CD8-positive, alpha-beta T cell (primary cell): ENCODE measurements at places on chromosomes 7 and 10.

- no peak for DNase-seq
Measured at GRCh38 chr10:4701016-4701415, 125.0 kb upstream of the AKR1E2 start.

DNA sequence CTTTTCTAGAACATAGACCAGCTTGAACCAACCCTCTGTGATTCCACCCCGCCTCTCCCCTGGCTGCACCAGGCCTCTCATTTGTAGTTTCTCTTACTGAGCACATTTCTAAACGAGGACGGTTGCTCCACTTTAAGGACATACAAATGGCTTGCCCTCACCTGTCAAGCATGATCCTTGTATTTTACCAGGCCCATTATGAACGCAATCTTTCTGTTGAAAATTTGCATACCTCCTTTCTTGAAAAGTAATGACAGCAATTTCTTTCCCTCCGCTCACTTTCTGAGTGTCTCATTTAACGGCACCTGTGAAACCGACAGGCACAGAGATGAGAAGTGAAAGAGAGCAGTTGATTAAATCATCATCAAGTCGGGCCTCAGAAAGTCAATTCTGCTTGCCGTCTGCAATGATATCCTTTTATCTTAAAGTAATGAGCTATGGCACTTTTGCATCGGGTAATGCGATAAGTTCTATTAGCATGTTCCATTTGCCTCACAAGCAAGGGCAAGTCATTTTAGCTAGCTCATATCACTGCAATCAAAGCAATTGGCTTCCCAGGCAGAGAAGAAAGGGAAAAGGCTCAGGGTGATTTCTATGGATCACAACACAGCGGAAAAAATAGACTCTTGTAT is 705.6 kb upstream of the GALNT17 start:
- no peak for DNase-seq

- DNase-seq: no peak
Measured at GRCh38 chr7:159151231-159151630, 6.6 kb upstream of the VIPR2 start.

DNA sequence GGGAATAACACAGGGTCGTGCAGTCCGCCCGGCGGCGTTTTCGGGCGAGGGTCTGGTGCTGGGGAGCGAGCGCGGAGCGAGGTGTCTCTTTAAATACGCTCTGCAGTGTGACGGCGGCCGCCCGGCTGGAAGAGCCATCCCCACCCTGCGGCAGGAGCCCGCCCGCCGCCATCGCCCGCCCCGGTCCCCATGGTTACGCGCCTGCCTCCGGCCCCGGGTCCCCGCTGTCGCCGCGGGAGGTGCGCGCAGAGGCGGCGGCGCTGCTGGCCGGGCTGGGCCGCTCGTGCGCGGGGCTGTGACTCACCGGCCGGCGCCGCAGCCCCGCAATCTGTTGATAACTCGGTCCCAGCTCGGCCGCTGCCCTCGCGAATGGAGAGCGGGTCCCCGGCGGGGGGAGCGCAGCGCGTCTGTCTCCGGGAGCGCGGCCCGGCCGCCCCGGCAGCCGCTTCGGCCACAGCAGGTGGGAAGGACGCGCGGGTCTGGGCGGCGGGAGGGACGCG is at the start of gene ADGRA1:
Gene ADGRA1, plus strand, starts transcription at position 246 of the 500 bp plus-strand sequence. CDS start 986 bp downstream, outside the sequence.
- no peak for DNase-seq

DNA sequence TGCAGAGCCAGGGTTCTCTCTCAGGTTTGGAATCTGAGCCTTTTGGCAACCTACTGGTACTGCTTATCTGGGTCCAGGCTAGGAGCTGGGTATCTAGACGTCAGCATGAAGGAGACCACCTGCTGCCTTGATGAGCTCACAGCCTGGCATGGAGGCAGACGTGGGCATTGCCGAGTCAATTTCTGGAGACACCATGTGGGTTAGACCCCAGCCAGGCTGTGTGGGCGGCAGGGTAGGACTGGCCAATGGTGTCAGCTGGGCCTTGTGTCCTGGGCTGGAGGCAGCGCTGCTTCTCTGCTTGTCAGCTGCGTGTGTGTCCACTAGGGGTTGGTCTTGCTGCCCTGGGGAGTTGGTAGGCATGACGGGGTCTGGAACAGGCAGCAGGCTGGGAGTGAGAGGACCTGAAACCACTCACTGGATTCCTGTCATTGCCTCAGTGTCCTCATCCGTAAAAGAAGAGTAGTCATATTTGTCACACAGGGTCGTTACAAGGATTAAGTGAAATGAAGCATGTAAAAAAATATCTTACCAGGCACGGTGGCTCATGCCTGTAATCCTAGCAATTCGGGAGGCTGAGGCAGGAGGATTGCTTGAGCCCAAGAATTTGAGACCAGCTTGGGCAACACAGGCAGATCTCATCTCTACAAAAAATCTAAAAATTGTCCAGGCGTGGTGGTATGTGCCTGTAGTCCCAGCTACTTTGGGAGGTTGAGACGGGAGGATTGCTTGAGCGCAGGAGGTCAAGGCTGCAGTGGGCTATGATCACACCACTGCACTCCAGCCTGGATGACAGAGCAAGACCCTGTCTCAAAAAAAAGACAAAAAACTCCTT is 31.7 kb upstream of the ANKRD2 start:
- DNase-seq: no peak

GRCh38 chr7:87414794-87415188 is 60.7 kb downstream of the ABCB4 start:
- no peak for DNase-seq

- DNase-seq: no peak
Measured at GRCh38 chr7:47758546-47758945, 176.6 kb upstream of the TNS3 start.

DNA sequence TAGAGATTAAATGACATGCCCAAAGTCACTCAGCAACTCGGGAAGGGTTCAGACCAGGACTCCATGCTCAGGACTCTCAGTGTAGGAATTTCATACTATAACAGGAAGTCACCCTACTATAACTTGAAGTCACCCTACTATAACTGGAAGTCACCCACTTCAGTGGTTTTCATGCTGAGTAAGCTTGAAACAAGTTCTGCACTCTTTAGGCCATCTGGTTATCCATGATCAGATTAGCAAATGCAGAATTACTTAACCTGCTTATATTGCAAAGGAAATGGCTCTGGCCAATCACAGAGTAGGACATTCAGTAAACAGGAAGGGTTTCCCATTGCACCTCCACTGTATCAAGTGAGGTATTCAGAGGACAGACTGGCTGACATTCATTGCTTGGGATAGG is 1240.4 kb downstream of the GATA3 start:
- no peak for DNase-seq

DNA sequence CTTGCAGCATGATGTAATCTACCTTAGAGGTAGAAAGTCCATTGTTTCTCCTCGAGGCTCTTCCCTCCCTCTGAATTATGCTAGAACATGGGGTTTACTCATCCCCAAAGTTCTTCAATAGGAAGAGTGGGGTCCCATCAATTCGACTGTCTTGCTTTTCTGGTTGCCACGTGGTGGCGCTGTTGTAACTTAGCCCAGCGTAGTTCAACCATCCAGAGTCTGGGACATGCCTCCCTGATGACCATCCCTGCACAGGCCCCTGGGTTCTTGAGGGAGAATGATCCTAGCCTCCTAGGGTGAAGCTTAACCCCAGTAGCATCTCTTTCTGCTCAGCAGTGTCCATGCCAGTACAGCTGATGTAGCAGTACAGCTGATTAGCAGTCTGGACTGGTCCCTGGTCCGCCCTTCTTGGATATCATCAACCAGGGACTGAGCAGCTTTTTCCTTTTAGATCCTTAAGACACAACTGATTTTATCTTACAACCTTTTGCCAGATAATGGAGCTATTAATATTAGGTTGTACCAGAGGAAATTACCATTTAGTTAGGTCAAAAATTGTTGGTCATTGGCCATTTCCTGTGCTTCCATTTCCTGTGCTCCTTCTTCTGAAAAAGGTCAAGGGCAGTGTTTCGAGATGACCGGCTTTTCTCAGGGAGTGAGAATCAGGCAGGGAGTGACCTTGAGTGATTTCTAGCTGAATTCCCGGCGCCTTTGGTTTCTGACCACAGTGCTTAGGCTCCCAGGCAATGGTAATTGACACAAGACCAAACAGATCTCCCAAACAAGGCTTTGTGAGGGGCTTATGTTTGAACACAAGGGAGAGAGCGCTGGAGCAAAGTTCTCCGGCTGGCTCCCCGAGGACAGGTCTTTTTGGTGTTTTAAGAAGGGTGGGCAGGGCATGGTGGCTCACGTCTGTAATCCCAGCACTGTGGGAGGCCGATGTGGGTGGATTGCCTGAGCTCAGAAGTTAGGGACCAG is 65.4 kb downstream of the TACC2 start:
- no peak for DNase-seq

- DNase-seq: no peak
Measured at GRCh38 chr7:71430246-71430645, 298.3 kb downstream of the GALNT17 start.

DNA sequence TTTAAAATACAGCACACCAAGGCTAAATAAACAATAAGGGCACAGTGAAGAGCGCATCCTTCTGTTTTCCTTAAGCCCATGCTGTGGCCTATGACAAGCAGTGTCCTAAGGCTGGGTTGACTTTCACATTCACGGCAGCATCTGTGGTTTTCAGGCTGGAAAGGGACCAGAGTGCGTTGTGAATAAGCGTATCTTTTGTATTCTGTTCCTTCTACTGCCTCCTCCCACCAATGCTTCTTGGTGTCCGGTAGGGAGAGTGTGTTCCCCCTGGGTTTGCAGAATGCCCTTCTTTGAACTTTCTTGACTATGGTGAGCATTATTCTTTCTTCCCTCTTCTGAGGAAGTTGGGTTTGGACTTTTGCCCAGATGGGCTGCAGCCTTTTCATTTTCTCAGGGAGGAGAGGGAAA is 73.6 kb downstream of the ABCA13 start:
- DNase-seq: no peak

DNA sequence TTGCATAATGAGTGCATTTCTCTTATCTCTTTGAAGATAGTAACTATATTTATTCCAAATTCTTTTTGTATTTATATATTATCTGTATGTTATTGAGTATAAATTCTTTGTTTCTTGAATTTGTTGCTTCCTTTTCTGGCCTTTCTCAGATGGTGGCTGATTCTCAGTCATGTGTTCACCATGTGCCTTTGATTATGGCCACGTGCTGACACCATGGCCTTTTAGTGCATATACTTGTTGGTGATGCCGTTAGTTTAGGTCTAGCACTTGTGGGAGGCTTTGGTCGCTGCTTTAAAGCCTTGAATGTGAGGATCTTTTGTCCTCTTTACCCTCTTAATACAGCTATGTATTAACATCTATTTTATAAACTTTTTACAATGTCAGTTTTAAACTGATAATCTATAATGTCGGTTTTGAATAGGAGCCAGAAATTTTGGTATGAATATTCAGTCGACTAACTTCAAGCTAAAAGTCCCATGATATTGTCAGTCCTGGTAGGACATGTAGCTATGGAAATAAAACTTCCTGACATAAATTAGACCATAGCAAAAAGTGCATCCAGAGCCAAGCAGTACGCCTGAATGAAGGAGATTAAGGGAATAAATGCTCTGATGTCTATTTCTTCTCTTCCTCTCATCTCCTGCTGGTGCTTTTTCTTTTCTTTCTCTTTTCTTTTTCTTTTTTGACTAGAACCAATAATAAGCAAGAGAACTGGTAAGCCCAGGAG is 130.3 kb downstream of the GNAI1 start:
- no peak for DNase-seq

- DNase-seq: no peak
Measured at GRCh38 chr10:117138838-117139580, 939 bp upstream of the VAX1 start.

- no peak for DNase-seq
Measured at GRCh38 chr7:22660293-22660692, 66.7 kb upstream of the IL6 start.

DNA sequence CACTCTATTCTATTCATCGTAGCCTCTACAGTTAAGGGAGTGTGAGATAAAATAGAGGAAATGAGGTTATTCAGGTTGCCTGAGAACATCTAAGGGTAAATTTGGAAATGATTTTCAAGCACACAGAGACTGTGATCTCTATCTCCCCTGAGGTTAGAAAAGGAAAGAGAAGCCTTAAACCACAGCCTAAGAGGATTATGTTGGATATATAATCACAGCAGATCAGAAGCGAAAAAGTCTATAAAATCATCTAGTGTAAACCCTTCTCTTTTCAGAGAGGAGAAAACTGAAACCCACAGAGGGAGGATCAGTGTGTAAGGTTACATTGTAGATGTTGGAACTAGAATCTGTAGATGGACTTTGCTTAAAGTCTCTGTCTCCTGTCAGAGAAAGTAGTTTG is 90.6 kb upstream of the SEMA3E start:
- no peak for DNase-seq

DNA sequence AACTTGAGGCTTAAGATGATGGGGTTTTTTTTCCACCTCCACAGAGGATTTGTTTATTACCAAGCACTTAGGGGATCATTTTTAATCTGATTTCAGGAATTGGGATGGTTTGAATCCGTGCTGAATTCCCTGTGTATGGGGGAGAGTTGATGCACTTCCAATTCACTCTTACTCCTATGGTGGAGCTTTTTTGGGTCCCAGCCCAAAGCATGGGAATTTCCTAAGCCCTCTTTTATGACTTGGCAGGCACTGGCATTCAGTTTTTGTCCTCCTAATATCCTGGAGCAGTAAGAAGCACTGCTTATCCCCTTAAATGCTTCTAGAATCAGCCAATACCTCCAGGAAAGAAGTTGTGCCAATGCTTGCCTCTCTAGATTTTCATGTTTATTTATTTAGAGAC is 78.7 kb downstream of the HYCC1 start:
- DNase-seq: no peak

GRCh38 chr7:143018931-143019330 is 8.0 kb downstream of the OR9A2 start:
- no peak for DNase-seq

DNA sequence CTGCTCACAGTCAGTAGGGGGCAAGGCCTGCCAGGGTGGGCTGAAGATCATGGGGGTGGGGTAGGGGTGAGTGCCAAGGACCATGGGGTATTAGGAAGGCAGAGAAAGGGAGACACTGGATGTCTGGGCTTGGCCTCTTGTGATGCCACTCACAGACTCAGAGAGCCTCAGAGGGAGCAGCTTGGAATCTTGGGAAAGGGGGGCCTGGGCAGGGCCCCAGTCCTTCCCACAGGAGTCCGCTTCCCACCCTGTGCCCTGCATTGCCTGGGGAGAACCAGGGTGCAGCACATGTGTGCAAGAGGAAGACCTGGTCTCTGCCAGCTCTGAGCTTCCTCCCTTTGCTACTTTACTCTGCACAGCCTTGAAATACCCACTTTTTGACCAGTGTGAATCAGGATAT is 4.3 kb downstream of the ADCY1 start:
- no peak for DNase-seq

- DNase-seq: no peak
Measured at GRCh38 chr10:29595636-29596225, 39.0 kb downstream of the SVIL start.
